Activated T-helper 1 cell treated with anti-CD3 and anti-CD28 coated beads, Interleukin-12 subunit alpha, Interleukin-12 subunit beta, Interleukin-2, Interleukin-4 antibody, amounts not matched to agents 30 ng/mL and 10 ng/mL and 1 ng/mL, durations not matched to agents 14 hours and 24 hours and 36 hours (primary cell): ENCODE measurements at places on chromosomes 13 and 19.

DNA sequence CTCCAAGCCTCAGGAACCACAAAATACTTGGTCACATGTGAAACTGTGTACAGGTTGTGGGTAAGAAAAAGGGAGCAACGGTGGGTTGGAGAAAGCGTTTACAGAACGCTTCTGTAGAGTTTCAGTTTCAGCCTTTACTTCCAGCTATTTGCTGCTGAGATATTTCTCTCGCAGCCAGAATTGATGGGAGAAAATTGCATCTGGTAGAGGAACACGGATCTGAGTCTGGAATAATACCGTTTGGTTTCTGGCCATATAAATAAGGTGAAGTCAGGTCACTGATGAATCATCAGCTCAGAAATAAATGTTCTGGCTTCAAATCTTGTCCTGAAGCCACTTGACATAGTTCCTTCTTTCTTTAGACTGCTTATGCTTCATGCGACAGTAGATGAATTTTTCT is 20.3 kb upstream of the RFC3 start:
- H3K4me1 ChIP-seq, result no peaks in the 10 kb centered on the region
- H3K27ac ChIP-seq, result no peak overlapping the region
- H3K36me3 ChIP-seq, result no peaks in the 10 kb centered on the region
- peaks cover 11% of the 10 kb centered on the region for H3K27me3 ChIP-seq

DNA sequence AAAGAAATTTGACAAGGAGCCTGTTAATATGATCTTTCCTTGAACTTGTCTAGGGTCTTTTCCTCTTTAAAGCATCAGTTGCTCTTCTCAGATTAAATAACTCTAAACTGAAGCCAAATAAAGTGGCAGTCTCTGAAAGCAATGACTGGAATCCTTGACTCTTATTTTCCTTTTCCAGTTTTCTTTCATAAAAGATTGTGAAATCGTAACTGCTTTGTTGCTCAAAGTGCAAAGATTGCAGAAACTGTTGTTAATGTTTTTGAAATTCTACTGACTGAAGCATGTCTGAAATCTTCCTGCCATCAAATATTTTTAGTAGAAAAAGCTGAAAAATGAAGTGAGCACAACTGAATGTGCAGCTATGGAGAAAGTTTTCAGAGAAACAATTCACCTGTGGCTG is 1.9 kb downstream of the NHLRC3 start:
- H3K4me3 ChIP-seq, result peak overlapping the region; percentile 63
- H3K36me3 ChIP-seq, result peaks cover 24% of the 10 kb centered on the region
- peaks cover 50% of the 10 kb centered on the region for H3K4me1 ChIP-seq
- no peaks in the 10 kb centered on the region for H3K27me3 ChIP-seq

DNA sequence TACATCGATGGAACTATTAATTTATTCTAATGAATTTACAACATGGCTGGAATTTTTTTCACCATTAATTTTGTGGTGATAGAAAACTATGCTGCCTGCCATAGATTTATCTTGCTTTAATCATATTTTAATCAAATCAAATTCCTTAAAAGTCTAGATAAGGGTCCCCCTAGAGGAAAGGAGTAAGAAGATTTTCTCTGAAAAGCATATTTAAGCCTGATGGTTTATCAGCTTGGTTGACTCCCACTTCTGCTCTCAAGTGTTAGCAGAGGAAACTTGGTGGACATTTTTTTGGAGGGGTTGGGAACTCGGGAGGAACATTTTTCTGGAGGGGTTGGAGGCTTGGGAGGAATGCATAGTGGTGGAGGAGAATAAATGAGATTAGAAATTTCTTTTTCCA is 253.3 kb downstream of the KCNRG start:
- no peak for DNase-seq
- H3K27me3 ChIP-seq, result peaks cover 33% of the 10 kb centered on the region
- no peak overlapping the region for H3K4me3 ChIP-seq
- no peak overlapping the region for H3K27ac ChIP-seq
- H3K36me3 ChIP-seq, result peaks cover 2% of the 10 kb centered on the region
- H3K4me1 ChIP-seq, result no peaks in the 10 kb centered on the region

DNA sequence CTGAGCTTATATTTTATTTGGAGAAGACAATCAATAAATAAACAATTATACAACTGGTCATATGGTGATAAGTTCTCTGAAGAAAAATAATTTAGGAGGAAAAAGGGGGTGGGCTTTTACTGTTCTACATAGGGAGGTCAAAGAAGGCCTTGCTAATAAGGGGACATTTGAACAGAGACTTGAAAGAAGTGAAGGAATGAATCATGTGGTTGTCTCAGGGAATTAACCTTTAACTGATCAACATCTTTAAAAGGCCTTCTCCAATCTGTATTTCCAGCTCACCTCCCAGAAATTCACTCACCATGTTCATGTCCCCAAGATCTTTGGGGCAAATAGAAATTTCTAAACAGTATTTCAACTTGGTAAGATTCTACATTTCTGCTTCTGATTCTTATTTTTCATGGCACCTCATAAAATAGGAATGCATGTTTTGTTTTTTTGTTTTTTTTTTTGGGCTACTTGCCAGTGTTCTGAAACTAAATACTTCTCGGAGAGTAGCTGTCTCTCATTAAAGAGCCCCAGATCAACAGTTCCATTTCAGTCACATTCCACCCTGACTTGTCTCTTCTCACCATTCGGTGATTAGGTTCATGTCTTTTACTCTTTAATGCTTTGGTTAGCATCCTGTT is 19.2 kb upstream of the LPAR6 start:
- H3K4me1 ChIP-seq, result peaks cover 49% of the 10 kb centered on the region
- H3K36me3 ChIP-seq, result peaks cover 16% of the 10 kb centered on the region
- no peak for DNase-seq

GRCh38 chr19:43564800-43565199 is 10.5 kb downstream of the XRCC1 start:
- no peak overlapping the region for H3K4me3 ChIP-seq
- no peak overlapping the region for H3K27ac ChIP-seq

DNA sequence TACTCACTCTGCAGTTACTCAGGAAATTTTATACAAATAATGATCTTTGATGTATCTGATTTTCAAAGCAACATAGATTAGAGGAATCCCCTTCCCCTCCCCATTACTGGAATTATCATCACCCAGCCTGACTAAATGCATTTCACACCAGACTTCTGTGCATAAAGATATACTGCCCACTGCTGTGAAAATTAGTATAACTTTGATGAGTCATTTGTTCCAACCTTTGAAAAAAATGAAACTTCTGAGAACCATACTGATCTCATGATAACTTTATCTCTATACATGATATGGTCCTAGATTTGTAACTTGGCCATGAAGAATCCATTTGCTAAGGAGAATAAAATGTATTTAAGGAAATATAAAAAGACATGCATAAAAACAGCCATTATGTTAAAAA is 63.9 kb downstream of the GPC6 start:
- H3K27ac ChIP-seq, result no peak overlapping the region
- H3K27me3 ChIP-seq, result no peaks in the 10 kb centered on the region
- no peaks in the 10 kb centered on the region for H3K36me3 ChIP-seq
- DNase-seq, result no peak
- H3K4me1 ChIP-seq, result peaks cover 5% of the 10 kb centered on the region
- no peak overlapping the region for H3K4me3 ChIP-seq
